ENCODE measurements at places on chromosomes 12 and 14.

GRCh38 chr14:81676395-81676794 lies 142.7 kb upstream of the SEL1L start:
- DNase-seq = no peak

- DNase-seq = no peak
Measured at GRCh38 chr14:85752175-85752574, 222.2 kb downstream of the FLRT2 start.

DNA sequence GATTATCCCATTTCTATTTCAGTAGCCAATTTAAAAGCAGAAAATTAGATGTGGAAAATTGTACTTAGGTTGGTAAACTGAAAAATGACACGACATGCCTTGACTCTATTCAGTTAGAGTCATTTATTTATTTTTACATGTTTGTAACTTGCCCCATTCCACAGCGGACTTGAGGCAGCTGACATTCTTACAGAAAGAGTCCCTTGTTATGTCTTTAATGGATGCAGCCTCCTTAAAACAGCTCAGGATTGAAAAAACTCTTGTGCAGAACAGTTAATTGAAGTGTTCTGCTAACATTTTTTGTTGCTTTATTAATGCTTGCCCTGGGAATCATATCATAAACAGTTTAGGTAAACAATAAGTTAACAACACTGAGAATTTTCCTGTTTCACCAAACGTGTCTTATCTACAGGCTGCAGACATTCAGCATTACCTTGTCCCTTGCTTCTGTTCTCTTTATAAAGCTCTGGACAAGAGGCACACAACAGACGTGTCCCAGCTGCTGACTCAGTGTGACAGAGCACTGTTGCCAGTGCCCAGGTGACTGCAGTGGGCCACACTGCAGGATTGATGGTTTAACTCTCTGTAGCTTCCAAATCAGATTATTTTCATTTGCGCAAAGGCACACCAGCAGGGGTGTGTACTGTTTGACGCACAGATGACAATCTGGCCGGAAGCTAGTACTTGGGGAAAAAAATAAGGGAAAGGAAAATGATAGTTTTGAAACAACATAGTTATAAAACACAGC lies 101.6 kb downstream of the PELI2 start:
- DNase-seq = no peak

DNA sequence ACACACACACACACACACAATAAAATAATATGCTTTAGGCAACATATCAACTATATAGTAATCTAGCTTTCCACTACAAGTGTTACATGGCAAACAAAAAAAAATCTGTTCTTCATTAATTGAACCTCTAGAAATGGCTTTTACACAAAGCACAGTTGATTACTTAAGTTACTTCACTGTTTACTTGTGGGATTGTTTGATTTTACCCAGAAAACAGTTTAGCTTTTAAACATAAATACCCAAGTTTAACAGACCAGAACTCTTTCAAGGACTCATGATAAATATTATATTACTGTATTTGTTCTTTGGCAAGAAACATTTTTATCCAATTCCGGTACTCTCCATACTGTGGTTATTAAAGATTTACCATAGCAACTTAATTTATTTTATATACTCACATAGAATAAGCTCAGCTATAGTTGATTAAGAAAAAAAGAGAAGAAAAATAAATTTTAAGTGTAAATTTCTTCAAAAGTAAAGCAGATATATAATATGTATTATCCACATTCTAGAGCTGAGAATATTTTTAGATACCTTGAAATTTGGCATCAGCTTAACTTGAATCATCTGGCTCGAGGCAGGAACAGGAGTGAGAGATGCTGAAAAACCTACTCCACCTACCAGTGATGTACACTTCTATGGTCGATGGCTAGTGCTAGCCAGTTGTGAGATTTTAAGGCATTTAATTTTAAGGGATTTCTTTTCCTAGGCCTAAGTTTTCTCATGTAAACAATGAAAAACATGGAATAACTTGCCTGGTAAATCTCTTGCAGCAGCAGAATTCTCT lies 126.0 kb downstream of the BTG1 start:
- no peak for DNase-seq

GRCh38 chr12:25550186-25550585 lies 2.9 kb downstream of the LMNTD1 start:
- DNase-seq = no peak

GRCh38 chr12:78866518-78866917 lies 1.9 kb downstream of the SYT1 start:
- DNase-seq = no peak

DNA sequence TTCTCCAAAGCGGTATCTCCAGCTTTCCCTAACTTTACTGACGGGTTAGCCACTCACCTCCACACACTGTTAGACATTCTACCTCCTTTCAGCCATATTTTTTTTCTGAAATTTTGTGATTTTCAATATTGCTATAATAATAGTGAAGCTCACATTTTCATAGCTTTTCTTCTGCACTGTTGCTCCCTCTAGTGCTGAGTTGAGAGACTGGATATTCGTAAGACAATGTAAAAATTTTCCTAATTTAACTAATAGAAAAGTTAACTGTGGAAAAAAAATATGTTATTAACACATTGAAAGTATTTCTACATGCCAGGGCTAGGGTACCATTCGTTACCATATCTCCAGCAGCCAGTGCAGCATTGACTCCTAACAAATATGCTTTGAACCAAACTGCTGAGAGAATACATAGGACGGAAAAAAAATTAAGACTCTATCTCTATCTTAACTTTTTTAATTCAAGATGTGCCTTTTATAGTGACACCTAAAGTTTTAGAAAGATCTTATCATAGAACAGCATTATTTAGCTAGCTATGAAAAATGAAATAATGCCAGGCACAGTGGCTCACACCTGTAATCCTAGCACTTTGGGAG lies 48.7 kb upstream of the ABCC9 start:
- no peak for DNase-seq

DNA sequence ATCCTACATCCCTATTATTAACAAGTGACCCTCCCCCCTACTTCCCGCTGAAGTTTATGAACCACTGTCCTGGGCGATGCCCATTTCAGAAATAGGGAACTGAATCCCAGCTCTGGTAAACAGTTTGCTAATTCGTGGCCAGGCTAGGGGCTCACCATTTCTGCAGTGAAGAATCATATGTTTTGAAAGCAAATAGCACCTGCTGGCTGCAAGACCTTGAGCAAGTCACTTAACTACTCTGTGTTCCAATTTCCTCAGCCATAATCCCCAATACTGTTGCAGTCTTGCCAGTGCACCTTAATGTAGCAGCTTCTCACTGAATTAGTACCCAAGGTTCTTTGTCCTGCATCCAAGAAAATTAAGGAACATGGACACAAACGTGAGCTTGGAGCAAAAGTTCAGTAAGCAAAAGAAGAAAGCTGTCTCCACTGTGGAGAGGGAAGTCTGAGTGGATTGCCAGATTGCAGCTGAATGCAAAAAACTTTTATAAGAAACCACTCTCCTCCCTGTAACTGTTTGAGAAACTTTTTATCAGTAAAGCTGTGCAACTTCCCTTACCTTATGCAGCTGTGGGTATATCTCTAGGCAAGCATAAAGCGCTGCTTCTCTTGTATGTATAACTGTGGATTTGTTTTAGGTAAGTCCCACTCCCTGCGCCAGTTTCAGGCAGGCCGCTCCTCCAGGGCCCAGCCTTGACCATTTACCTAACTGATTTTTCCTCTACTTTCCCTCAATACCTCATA lies 824 bp downstream of the OAS1 start:
- no peak for DNase-seq

DNA sequence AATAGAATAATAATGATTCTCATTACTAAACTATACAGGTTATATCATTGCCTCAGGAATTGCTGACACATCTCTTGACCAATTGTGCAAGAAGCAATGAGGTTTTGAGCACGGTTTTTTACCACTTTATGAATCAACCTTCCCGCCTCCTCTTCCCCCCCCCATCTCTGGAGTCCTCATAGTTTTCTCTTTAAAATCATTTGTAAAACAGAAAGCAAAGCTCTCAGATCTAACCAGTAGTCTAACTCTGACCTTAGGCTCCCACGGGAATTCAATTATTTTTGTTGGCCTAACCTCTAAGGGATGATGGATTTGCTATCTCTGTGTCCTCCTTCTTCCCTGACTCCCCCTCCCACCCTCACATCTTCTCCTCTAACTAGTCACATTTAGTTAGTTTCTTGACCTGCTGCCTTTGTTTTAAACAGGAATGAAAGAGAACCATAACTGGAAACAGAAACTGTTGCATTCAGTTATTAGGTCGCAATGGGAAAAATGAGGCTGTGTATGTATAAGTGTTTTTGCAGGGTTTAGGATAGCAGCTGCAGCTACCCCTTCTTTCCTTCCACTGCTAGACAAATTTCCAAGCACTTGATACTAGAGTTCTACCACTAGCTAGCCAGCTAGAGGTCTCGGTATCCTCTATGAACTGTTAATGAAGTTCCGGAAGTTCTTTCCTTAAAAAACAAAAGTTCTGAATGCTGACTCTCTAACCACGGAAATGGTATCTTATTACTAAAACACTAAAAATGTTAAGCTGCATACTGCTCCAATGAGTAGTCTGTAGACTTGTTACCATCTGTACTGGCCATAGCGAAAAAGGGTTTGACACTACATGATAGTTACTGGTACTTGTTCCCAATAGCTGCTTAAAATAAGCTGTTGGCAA lies 65.4 kb downstream of the TAOK3 start:
- no peak for DNase-seq

GRCh38 chr12:21910657-21911056 lies 30.6 kb downstream of the ABCC9 start:
- DNase-seq = no peak

DNA sequence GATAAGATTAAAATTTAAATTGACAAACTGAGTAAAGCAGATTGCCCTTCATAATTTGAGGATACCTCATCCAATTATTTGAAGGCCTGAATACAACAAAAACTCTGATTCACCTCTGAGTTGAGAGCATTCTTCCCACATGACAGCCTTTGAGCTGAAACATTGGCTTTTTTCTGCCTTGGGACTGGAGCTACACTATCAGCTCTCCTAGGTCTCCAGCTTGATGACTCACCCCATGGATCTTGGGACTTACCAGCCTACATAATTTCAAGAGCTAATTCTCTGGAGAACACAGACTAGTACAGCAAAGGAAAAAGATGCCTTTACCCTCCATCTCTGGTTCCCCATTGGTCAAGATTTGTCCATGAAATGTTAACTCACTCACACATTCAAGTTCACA lies 555.1 kb downstream of the FOXG1 start:
- DNase-seq = no peak

DNA sequence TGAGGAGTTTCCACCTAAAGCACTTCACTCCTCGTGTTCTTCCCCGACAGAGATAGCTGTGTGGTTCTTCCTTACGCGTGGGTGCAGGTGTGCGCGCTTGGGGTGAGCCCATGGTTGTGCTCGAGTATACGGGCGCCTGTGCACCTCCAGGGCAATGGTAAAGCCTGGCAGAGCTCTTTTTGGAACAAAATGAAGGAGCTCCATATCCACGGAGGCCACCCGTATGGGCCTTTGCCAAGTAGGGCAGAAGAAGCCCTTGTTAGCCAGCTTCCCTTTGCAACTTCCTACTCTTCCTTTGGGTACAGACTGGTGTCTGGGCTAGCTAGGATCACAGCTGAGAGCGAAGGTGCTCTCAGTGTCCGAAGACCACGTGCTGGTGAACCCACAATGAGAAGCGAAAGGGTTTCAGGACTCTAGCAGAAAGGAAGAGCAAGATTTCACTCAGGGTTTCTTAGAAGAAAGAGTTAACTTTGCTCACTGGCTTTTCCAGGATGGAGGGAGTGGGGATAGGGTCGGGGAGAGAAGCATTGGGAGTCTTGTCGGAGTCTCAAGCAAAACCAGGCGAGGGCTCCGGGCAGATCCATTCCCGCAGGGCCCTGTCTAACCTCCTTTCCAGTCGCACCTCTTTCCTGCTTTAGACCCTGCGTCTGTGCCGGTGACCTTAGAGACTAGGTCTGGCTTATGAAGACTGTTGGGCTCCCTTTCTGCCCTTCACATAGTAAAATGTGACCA lies 960 bp upstream of the LRFN5 start:
- peak; percentile 53 for DNase-seq

DNA sequence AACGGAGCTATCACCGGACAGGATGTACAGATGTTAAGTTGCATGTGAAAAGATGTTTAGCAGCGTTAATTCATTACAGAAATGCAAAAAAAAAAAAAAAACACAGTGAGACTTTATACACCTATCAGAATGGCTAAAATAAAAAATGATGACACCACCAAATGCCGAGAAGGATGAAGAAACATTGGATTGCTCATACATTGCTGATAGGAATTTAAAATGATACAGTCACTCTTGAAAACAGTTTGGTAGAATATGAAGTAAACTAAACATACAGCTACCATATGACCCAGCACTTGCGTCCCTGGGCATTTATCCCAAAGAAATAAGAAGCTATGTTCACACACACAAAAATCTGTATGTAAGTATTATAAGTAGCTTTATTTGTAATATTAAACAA lies 574.1 kb downstream of the SLC16A7 start:
- DNase-seq = no peak

- no peak for DNase-seq
Measured at GRCh38 chr12:1924996-1925683, 6.7 kb upstream of the CACNA2D4 start.

DNA sequence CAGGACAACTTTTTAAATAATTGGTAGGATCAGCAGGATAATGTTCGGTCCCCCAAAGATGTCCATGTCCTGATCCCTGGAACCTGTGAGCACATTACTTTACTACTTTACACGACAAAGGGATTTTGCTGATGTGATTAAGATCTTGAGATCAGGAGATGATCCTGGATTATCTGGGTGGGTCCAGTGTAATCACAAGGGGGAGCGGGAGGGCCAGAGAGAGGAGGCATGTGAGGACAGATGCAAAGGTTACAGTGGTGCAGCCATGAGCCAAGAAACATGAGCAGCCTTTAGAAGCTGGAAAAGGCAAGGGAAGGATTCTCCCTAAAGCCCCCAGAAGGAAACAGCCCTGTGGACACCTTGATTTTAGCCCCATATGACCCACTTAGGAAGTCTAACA lies 33.1 kb downstream of the KCNK10 start:
- DNase-seq = no peak

GRCh38 chr14:62468946-62469345 lies 576.3 kb downstream of the KCNH5 start:
- DNase-seq = no peak

DNA sequence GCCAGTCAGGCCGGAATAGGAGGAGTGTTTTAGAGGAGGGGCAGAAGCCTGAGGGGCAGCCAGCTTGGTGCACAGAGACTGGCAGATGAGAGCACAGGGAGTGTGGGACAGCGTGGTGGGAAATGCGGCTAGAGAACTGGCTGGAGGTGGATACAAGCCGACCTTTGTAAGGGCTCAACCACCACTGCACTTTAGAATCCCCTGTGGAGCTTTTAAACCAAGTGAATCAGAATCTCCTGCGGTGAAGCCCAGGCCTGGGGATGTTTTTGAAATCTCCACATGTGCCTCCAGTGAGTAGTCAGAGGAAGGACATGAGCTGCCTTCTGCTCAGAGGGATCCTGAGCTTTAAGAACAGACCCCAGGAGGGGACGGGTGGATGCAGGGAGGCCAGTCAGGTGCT lies 10.9 kb upstream of the PCED1B start:
- DNase-seq = no peak

GRCh38 chr14:58501214-58501816 lies 73.8 kb downstream of the KIAA0586 start:
- peak; percentile 12 for DNase-seq

GRCh38 chr12:29228474-29229157 lies 79.5 kb downstream of the FAR2 start:
- DNase-seq = no peak

- DNase-seq = no peak
Measured at GRCh38 chr14:38536376-38537038, 280.6 kb upstream of the CLEC14A start.
